ENCODE measurements at places on chromosomes 11 and 22.

DNA sequence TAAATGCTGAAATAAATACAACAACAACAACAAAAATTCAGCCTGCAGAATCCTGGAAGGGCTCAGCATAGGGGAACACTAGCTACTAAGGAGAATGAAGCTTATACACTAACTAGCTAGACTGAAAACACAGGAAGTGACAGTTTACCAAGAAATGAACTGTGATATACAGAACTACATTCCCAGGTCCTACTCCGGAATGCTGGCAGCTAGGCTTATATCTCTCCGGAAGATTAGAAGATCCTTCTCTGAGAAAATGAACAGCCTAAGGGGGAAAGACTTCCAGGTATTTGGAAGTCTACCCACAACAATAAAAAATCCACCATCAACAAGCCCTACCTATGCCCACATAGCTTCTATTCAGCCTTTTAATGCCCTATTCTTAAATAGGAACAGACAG is 31.0 kb downstream of the CCDC34 start:
- DNase-seq = no peak

DNA sequence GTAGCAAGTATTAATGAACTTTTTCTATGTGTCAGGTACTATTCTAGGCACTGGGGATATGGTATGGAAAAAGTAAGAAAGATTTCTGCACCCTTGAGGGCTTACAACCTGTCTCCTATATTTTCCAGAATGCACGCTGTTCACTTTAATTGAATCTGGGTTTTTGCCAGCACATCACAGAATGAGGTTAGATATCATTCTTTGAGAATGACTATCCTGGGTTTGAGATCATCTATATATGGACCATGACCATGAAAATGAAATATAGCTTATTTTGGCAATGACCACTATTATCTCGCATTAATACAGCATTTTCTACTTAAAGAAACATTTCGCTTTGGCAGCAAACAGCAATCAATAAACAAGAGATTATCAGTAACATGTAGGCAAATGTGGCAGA is 46.9 kb downstream of the C11orf71 start:
- no peak for DNase-seq

GRCh38 chr11:67356864-67357561 is 3.7 kb upstream of the POLD4 start:
- DNase-seq = no peak

DNA sequence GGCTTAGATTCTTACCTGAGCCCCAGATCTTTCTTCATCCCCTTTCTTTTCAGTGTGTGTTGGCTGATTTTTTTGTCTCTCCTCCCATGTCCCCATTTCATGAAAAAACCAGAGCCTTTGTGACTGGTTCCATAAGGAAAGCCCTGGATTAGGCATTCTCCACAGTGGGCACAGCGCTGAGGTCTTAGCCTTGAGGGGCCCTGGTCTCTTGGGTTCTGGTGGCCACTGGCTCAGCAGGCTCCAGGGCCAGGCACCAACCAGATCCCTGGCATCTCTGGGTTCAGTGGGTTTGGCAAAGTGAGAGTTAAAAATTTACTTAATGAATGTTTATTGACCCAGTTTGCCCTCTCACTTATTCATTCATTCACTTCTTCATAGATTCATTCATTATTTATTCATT is 49.5 kb upstream of the ACCSL start:
- no peak for DNase-seq

DNA sequence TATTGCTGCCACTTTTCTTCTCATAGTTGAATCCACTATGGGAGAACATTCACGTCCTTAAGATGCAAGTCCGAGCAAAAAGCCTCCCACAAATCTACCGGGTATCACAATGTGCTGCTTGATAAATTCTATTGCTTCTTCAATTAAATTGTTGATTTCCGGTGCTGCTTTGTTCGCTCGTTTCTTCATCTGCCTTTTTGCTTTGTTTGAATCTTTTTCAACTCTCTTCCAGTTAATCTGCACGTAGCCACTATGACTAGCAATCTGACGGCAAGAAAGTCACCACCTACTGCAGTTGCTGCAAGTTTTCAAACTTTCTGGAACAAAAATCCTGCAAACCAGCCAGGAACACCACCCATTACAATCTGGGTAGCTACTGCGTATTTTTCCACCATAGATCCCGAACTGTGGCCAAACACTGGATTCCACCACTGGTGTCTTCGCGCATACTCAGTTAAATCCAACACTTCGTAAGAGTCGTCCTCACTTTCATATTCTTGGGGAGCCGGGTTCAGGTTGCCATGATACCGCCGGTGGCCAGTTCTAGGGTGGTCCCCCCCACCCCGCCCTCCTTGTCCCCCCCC is 59.1 kb downstream of the CLMP start:
- DNase-seq = no peak

DNA sequence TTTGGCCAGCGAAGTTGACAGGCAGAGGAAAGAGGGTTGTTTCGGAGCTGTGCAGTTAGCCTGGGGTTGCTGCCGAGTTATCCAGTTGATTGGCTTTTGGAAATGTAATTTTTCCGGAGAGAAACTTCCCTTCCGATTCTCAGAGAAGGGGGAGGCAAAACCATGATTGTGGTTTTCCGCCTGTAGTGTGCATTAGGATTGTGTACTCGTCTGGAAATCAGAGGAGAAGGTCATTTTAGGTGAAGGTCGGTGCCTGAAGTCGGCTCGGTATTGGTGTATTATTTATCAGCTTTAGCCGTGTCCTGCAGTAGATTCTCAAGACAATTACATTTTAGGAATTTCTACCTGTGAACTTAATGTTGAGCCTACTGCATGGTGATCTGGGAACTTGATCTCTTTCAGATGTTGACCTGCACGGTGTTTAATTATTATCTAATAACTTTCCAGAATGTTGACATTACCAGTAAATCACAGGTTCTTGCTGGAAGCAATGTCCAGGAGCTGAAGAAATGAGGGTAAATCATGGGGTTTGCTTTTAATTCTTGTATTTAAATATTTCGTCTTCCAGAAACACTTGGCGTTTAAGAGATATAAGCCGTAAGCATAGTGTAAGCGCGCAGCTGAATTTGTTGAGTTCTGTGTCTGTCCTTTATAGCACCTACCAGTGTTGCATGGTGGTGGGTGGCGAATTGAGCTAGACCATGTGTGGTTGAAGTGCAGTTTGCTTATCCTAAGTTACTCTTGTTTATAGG is 1.3 kb downstream of the ARHGEF12 start:
- no peak for DNase-seq

DNA sequence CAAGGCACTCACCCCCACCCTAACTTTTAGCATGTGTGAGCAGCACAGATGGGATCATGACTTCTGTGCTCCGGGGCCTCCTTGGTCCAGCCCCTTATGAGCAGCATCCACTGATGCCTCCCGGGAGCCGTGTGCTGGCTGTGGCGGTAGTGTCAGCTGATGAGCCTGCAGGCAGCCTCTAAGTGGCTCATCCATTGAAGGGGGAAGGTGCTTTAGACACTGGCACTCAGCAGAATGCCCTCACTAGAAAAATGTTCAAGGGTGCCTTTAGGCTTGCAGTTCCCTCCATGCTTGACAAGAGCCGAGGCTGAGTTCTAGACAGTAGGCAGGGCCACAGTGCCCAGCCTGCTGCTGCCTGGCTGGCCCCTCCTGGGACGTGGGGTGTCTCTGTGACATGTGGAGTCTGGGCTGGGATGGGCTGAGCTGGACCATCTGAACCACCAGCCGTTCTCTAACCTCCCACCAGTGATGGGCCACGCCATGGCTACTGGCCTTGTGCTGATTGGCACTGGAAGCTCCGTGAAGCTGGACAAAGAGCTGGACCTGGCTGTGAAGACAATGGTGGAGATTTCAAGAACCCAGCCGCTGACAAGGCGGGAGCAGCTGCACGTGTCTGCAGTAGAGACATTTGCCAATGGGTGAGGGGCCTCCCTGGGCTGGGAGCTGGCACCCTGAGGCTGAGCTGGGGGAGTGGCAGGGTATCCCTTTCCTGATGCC is 5.8 kb downstream of the TTC38 start:
- DNase-seq = no peak

DNA sequence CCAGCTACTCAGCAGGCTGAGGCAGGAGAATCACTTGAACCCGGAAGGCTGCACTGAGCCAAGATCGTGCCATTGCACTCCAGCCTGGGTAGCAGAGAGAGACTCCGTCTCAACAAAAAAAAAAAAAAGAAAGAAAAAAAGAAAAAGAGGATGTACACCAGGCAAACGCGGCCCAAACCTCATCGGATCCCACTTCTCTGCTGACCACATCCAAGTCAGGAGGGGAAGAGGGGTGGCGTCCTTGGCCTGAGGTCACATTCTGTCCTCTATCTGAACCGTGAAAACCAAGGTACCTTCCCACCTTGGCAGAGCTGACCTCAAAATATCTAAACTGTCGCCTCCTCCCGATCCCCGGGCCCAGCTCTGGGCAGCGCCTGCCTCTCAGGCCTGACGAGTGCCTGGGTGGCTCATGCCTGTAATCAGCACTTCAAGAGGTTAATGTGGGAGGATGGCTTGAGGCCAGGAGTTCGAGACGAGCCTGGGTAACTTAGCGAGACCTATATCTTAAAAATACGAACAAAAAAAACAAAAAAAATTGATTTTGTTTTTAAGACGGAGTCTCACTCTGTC is 25.1 kb downstream of the RGL4 start:
- DNase-seq = no peak

DNA sequence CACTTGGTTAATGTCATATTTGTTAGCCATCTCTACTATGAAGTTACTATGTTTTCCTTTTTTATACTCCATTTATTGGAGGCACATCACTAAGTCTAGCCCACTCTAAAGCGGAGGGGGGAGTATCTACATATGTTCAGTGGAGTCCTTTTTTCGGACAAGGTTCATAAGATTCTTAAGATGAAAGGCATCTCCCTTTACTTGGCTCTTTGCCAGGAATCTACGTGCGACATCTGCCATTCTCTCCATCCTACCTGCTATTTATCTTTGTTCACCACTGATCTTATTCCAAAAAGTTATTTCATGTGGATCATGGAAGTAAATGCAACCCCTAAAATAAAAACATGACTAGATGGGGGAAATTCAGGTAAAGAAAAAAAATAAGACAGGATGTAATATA is 77.4 kb upstream of the YWHAH start:
- no peak for DNase-seq

DNA sequence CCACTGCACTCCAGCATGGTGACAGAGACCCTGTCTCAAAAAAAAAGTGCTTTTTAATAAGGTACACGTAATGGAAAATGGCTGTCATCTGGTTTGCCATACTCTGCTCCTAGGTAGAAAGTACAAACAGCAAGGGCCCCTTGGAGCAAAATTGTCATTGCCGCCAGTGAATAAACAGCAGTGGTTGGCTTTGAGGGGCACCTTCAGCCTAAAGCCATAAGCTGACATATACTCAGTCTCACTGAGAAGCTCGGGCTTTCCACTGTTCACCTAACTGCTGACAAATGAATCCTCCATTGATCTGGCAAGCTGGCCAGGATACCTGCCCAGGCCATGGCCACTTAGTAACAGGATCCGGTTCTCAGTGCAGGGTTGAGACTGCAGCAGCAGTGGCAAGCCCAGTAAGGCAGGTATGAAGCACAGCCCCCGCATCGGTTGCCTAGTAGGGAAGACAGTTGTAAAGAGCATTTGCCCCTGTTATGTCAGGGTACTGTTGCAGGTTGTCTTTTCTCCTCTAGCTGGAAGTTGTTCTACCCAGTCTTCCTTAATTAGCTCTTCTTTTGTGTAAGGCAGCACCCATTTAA is 38.8 kb downstream of the MARK2 start:
- no peak for DNase-seq

GRCh38 chr11:36151933-36152580 is 137.2 kb downstream of the COMMD9 start:
- DNase-seq = no peak

- DNase-seq = no peak
Observed at GRCh38 chr11:102192349-102193066, 82.3 kb downstream of the YAP1 start.

- no peak for DNase-seq
Observed at GRCh38 chr11:128734103-128734831, 40.4 kb downstream of the FLI1 start.

Data from stimulated activated CD8-positive, alpha-beta memory T cell treated with anti-CD3 and anti-CD28 coated beads, Interleukin-15, amount 100 ng/mL, for 4 hours (primary cell).